ENCODE measurements at places on chromosomes 16 and 17. TPM values are rescaled to one million over a fixed set of nuclear protein-coding genes. Genes with fewer than 3 reads are reported as not detected.

Gene CCR7
- total RNA-seq = 2.5 TPM

Gene ANKRD40CL
- not detected for total RNA-seq

DNA sequence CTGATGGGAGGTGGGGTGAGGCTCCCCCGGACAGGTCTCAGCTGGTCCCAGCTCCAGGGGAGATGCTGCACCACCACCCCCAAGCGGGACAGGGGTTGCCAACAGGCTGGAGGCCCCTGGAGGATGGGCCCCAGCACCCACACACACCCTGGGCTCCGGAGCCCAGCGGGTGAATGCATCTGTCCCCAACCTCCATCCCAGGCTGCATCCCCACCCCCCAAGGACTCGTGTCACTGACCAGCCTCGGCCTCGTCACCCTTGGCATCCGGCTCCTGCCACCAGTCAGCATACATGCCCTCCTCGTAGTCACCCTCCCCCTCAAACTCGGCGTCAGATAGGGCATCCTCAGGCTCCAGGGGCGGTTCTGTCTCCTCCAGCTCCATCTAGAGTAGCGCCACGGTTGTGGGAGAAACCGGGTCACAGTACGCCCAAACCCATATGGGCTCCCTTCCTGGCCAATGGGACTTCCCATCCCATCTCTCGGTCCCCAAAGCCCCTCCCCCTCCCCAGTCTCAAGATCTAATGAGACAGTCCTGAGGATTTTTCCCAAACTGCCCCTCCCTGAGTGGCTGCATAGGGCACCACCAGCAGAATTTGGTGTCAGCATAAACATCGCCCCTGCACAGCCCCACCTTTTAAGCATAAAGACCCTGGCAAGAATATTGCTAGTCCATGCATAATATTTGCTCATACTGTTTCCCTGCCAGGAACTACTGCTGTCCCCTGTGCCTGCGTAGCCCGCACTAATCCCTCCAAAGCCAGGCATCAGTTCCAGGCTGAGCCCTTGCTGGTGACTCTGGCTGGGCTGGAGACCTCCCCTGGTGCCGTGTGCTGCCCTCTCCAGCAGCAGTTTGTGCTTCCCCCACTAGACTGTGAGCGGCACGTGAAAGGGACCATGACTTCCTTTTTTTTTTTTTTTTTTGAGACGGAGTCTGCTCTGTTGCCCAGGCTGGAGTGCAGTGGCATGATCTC, 8.4 kb downstream of the P3H4 start:
- peaks cover 7% of the 10 kb centered on the region for H3K4me1 ChIP-seq
- DNase-seq = no peak
- no peak overlapping the region for H3K27ac ChIP-seq
- H3K27me3 ChIP-seq = no peaks in the 10 kb centered on the region
- no peaks in the 10 kb centered on the region for H3K36me3 ChIP-seq

DNA sequence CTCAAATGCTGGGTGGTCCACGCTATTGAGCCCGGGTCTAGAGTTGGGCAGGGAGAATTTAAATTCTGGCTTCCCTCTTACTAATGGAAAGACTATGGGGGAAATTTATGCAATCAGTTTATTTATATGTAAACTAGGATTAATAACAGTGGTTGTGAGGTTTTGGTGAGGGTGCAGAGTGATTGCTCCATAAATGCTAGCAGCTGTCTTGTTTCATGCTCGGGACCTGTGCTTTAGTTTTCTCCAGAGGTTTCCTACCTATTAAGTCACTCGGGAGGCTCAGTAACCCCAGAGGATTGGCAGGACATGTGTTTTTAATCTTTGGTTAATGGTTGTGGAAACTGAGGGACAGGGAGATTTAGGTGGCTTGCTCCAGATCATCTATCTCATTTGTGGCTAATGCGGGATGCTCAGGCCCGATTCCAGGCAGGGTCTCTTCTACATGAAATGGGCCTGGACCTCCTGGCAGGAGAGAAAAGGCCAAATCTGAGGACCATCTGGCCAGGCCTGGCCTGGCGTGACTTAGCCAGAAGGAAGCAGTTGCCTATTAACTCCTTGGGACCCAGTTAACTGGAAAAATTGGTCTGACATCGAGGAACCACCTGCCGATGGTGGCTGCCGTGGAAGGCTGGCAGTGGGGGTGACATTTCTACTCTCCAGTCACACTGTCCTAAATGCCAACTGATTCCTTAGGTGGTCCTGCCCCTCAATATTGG, 2.1 kb downstream of the PRCD start:
- no peaks in the 10 kb centered on the region for H3K27me3 ChIP-seq
- DNase-seq = no peak
- H3K4me3 ChIP-seq = no peak overlapping the region
- H3K36me3 ChIP-seq = no peaks in the 10 kb centered on the region

Gene KCNJ18
- total RNA-seq = not detected

Gene EXOC3L1
- 9.9 TPM for total RNA-seq

DNA sequence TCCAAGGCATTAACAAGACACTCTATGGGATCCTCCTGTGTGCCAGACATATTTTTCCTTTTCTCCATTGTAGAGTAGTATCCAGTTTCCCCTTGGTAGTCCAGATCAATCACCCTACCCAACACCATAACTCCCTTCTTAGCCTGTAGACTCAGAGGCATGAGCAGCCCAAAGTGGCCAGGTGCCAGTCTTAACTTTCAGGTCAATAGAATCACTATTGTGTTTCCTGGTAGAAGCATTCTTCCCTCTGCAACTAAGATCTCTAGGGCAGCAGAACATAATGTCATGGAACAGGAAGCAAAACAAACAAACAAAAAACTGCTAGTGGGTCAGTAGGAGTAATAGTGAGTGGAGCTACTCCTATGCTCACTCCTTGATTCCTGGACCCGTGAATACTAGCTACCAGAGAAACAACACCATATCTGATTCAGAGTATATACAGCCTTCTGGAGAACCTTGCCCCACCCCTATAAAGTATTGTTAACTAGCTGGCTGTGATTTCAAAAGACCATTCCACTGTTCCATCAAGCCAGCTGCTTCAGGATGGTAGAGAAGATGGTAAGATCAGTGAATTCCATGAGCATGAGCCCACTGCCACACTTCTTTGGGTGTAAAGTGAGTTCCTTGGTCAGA, 11.2 kb upstream of the CLEC19A start:
- H3K27ac ChIP-seq = no peak overlapping the region
- no peak for DNase-seq
- no peaks in the 10 kb centered on the region for H3K4me1 ChIP-seq
- no peaks in the 10 kb centered on the region for H3K36me3 ChIP-seq
- H3K27me3 ChIP-seq = no peaks in the 10 kb centered on the region

DNA sequence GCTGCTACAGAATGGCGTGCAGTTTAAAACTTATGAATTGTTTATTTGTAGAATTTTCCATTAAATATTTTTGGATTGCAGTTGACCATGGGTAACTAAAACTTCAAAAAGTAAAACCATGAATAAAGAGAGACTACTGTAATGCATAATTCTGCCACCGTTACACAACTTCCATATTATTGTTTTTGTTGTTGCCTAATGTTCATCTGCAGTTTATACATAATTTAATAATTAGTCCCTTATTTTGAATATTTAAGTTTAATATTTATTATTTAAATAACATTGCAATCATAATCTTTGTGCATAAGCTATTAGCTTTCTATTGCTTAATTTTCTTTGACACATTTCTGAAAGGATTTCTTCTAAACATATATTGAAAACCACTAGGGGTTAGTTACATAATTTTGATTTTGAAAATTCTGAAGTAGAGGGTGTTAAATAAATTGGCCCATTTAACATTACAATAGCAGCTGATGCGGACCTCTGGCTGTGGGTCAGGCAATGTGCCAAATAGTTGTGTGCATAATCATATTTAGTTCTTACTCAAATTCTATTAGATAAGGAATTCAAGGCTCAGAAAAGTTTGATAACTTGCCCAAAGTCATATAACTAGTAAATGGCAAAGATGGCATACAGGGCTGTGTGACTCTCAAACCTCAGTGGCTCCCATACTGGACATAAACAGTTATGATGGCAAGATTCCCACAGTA, 31.1 kb downstream of the PPM1E start:
- H3K4me1 ChIP-seq = no peaks in the 10 kb centered on the region
- no peak overlapping the region for H3K4me3 ChIP-seq
- no peaks in the 10 kb centered on the region for H3K36me3 ChIP-seq
- no peak for DNase-seq

DNA sequence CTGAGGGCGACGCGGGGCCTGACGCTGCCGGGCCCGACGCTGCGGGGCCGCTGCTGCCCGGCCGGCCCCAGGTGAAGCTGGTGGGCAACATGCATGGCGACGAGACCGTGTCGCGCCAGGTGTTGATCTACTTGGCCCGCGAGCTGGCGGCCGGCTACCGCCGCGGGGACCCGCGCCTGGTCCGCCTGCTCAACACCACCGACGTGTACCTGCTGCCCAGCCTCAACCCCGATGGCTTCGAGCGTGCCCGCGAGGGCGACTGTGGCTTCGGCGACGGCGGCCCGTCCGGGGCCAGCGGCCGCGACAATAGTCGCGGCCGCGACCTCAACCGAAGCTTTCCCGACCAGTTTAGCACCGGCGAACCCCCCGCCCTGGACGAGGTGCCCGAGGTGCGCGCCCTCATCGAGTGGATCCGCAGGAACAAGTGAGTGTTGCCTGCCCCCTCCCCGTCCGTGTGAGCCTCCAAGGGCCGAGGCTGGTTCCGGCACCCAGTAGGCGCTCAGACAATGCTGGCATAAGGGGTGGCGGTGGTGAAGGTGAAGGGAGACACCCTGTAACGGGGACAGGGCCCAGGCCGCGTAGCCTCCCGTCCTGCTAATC, 676 bp downstream of the CPD start:
- peak; percentile 50 for DNase-seq
- H3K36me3 ChIP-seq = no peaks in the 10 kb centered on the region
- H3K27ac ChIP-seq = peak overlapping the region; percentile 73

Gene GAST
- total RNA-seq = not detected

DNA sequence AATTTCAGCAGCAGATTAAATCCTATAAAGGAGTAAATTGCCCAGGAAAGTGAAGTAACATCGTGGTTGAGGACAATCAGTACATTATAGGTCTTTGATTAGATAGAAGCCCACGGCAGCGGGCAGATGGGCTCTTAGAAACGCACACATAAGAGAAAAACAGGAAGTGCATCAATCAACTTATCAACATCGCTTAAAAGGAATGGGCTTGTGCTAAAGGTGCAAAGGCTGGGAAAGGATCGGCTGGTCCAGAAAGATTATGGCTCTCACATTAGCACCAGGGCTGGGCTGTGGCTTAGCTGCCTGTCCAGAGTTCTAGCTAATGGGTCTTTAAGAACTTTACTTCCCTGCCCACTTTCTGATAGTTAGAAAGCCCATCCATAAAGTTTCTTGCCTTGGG, 292.0 kb upstream of the TNRC6C start:
- no peaks in the 10 kb centered on the region for H3K27me3 ChIP-seq
- no peaks in the 10 kb centered on the region for H3K36me3 ChIP-seq
- no peaks in the 10 kb centered on the region for H3K4me1 ChIP-seq
- DNase-seq = no peak
- no peak overlapping the region for H3K4me3 ChIP-seq

- H3K27ac ChIP-seq = no peak overlapping the region
- DNase-seq = no peak
- peaks cover 7% of the 10 kb centered on the region for H3K4me1 ChIP-seq
- no peaks in the 10 kb centered on the region for H3K36me3 ChIP-seq
Measured at GRCh38 chr17:78241277-78242023, 10.0 kb downstream of the TMEM235 start.

Gene CTRL
- 2.3 TPM for total RNA-seq

Gene GJD3
- total RNA-seq = not detected

- H3K4me3 ChIP-seq = no peak overlapping the region
- H3K4me1 ChIP-seq = peaks cover 9% of the 10 kb centered on the region
- H3K27ac ChIP-seq = no peak overlapping the region
- no peak for DNase-seq
Measured at GRCh38 chr17:75759457-75759856, 5.5 kb downstream of the GALK1 start.

Gene ARHGAP27
- 8.7 TPM for total RNA-seq

Gene DYNLRB2
- total RNA-seq = 20.0 TPM

DNA sequence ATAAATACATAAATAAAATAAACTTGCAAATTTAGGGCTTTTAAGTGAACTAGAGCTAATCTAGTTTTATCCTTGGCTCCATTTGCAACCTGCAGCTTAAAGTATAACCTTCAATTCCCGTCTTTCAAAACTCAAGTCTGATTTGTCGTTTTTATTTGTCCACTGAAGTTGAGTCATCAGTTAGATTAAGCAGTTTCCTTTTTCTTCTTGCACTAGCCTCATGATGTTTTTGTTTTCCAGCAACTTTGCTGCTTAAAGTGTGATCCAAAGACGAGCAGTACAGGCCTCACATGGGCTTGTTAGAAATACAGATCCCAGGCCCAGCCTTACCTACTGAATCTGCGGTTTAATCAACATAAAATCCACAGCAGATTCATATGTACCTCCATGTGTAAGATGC, 13.8 kb downstream of the ARSG start:
- peaks cover 11% of the 10 kb centered on the region for H3K4me1 ChIP-seq
- H3K4me3 ChIP-seq = no peak overlapping the region
- no peaks in the 10 kb centered on the region for H3K36me3 ChIP-seq
- no peak overlapping the region for H3K27ac ChIP-seq
- H3K27me3 ChIP-seq = no peaks in the 10 kb centered on the region
- DNase-seq = no peak

DNA sequence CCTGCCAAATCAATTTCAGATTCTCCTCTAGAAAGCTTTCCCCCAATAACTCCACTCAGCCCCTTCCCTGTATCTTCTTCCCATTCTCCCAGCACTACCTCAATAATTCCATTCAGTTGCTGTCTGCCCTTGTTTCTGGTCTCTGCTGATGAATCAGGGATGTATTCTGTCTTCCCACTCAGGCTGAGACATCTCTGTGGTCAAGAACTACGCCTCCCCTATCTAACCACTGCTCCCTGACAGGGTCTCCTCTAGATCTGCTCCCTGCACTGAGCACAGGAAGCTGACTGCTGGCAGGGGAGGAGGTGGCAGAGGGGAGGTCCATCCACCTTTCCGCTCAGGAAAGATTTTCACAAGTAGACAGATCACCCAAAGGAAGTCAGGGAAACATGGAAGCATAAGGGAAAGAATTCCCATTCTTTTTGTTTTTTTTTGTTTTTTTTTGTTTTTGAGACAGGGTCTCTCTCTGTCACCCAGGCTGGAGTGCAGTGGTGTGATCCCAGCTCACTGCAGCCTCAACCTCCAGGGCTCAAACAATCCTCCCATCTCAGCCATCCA, 16.9 kb upstream of the SP2 start:
- H3K27me3 ChIP-seq = no peaks in the 10 kb centered on the region
- no peaks in the 10 kb centered on the region for H3K4me1 ChIP-seq
- DNase-seq = no peak
- H3K27ac ChIP-seq = no peak overlapping the region
- H3K36me3 ChIP-seq = no peaks in the 10 kb centered on the region

DNA sequence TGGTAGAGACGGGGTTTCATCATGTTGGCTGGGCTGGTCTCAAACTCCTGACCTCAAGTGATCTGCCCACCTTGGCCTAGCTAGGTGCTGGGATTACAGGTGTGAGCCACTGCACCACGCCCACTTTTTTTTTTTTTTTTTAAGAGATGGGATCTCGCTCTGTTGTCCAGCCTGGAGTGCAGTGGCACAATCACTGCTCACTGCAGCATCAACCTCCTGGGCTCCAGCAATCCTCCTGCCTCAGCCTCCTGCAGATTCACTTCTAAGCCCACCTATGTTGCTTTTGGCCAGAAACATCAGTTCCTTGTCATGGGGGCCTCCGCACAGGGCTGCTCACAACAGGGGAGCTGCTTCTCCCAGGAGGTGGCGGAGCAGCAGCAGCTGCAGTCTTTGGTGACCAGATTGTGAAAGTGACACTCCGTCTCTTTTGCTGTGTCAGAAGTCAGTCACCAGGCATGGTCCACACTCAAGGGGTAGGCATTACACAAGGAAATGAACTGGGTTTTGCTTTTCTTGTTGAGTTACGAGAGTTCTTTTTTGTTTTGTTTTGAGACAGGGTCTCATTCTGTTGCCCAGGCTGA, 4.5 kb upstream of the NME4 start:
- no peak overlapping the region for H3K4me3 ChIP-seq
- H3K4me1 ChIP-seq = no peaks in the 10 kb centered on the region
- DNase-seq = no peak
- no peaks in the 10 kb centered on the region for H3K27me3 ChIP-seq

Gene KRT14
- total RNA-seq = not detected
